ENCODE measurements at places on chromosomes 11 and 22.
A peak's percentile ranks its signal among the peaks of the same experiment; 100 is the strongest.

DNA sequence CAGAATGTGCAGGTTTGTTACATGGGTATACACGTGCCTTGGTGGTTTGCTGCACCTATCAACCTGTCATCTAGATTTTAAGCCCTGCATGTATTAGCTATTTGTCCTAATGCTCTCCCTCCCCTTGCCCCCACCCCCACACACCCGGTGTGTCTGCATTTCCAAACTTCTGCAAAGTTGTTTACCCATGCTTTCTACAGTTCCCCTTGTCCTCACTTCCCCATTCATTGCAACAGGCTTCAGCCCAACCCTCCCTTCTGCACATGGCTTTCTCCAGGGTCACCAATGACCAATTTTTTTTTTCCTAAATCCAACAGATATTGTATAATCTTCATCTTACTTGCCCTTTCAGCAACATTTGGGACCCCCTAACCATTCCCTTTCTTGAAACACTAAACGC, 32.0 kb upstream of the NUP50 start:
- H3K27me3 ChIP-seq: no peaks in the 10 kb centered on the region
- H3K4me3 ChIP-seq: no peak overlapping the region

DNA sequence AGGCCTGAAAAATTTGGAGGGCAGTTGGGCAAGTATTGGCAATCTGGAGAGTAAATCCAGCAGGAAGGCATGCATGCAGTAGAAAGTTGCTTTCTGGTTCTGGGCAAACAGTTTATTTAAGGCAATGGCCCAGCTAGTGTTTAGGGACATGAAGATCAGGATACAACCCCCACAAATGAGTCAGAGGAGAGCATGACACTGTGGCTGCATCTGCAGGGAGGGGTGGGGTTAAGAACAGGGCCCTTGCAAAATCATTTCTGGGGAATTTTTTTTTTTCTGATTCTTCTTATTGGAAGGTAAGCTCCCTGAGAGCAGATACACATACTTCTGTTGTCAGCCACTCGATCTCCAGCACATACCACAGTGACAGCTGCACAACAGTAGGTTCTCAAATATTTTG, 61.1 kb downstream of the FDX1 start:
- H3K27ac ChIP-seq: no peak overlapping the region
- no peaks in the 10 kb centered on the region for H3K27me3 ChIP-seq
- no peak overlapping the region for H3K4me3 ChIP-seq
- no peaks in the 10 kb centered on the region for H3K4me1 ChIP-seq
- DNase-seq: peak; percentile 21

- H3K36me3 ChIP-seq: no peaks in the 10 kb centered on the region
- peaks cover 7% of the 10 kb centered on the region for H3K4me1 ChIP-seq
- H3K4me3 ChIP-seq: no peak overlapping the region
- DNase-seq: no peak
Observed at GRCh38 chr11:91947215-91947820, 277.3 kb upstream of the FAT3 start.

DNA sequence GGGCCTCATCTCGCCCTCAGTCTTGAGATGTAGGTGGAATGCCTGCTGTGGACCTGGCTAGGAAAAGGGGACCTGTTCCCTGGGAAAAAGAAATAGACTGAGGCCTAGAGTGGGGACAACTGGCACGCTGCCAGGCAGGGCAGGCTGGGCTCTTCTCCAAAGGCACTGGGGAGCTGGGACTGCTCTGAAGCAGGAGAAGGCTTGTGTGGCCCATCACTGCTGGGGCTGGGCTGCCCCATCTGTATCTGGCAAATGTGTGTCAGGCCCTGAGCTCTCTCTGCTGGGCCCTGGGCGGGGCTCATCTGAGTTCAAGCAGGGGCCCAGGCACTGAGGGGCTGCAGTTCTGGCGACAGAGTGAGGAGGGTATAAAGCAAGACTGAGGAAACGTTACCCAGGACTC, 32.9 kb downstream of the ARVCF start:
- H3K27me3 ChIP-seq: no peaks in the 10 kb centered on the region
- peaks cover 23% of the 10 kb centered on the region for H3K4me1 ChIP-seq
- H3K27ac ChIP-seq: no peak overlapping the region
- no peak for DNase-seq
- H3K4me3 ChIP-seq: no peak overlapping the region

- H3K4me1 ChIP-seq: no peaks in the 10 kb centered on the region
- no peak overlapping the region for H3K4me3 ChIP-seq
- H3K27me3 ChIP-seq: no peaks in the 10 kb centered on the region
- H3K27ac ChIP-seq: no peak overlapping the region
- DNase-seq: no peak
Observed at GRCh38 chr22:28268171-28268570, 349.1 kb upstream of the PITPNB start.

GRCh38 chr11:26618441-26618840, 46.4 kb upstream of the MUC15 start:
- H3K4me3 ChIP-seq: no peak overlapping the region
- no peaks in the 10 kb centered on the region for H3K4me1 ChIP-seq
- no peak for DNase-seq
- no peaks in the 10 kb centered on the region for H3K36me3 ChIP-seq
- H3K27me3 ChIP-seq: no peaks in the 10 kb centered on the region

GRCh38 chr22:25564979-25565677, 653 bp downstream of the GRK3 start:
- no peaks in the 10 kb centered on the region for H3K36me3 ChIP-seq
- H3K27me3 ChIP-seq: no peaks in the 10 kb centered on the region
- peak overlapping the region; percentile 48 for H3K27ac ChIP-seq
- H3K4me3 ChIP-seq: peak overlapping the region; percentile 93

DNA sequence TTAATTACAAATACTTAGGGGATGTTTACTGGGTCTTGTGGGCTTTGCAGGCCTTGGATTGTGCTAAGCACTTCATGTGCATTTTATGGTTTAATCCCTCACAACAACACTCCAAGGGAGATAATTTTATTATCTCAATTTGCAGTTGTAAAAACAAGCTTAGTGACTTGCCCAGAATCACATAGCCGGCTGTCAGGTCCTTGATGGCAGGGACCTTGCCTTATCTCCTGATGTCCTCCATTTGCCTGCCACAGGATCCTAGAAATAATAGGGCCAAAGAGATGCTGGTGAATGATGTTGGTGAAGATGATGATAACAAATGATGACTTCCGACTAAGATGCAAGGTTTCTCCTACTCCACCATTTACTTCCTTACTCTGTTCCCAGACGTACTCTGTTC, 385.4 kb downstream of the TMEM135 start:
- H3K4me3 ChIP-seq: no peak overlapping the region
- no peak for DNase-seq
- no peaks in the 10 kb centered on the region for H3K27me3 ChIP-seq
- no peaks in the 10 kb centered on the region for H3K4me1 ChIP-seq
- H3K36me3 ChIP-seq: no peaks in the 10 kb centered on the region
- H3K27ac ChIP-seq: no peak overlapping the region

- DNase-seq: no peak
- no peak overlapping the region for H3K4me3 ChIP-seq
- H3K27ac ChIP-seq: peak overlapping the region; percentile 29
Observed at GRCh38 chr11:75330291-75330690, 21.2 kb downstream of the ARRB1 start.

- H3K36me3 ChIP-seq: no peaks in the 10 kb centered on the region
- no peak for DNase-seq
- no peak overlapping the region for H3K4me3 ChIP-seq
- H3K27ac ChIP-seq: no peak overlapping the region
- no peaks in the 10 kb centered on the region for H3K4me1 ChIP-seq
Observed at GRCh38 chr11:25981998-25982397, 349.9 kb upstream of the ANO3 start.

DNA sequence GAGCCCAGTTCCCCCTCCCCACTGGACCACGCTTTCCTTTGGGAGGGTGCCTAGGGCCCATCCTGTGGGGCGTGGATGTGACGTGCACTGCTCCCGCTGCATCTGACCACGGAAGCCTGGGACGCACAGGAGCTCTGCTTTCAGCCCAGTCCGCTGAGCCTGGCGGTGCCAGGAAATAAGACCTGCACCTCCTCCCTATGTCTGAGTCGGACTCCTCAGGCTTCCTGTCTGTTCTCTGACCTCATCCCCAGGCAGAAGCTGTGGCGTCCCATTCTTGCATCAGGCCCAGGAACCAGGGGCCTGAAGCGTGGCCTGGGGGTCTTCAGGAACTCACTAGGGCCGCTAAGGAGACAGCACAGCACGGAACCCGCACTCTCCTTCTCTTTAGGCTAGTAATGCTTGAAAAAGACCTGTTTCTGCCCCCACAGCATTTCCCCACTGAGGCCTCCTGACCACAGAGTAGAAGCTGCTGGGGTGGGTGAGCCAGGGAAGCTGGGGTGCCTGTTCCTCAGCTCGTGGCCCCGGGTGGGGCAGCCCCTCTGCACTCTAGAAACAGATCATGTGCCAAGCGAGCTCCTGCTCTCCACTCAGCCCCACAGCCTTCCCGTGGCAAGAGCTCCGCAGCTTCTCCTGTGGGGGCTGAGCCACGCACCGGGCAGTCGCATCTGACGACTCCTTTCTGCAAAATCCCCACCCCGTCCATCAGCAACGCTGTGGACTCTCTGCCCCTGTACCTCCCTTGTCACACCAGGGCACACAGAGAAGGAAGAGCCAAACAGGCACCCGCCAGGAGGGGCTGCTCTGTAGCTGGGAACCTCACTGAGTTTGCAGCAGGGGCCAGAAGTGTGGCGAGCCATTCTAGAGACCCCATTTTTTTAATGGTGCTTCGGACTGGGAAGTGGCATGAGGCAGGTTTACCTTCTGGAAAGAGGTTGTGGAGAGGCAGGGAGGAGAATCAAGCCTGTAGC, 22.6 kb downstream of the MOV10L1 start:
- no peak overlapping the region for H3K4me3 ChIP-seq
- H3K4me1 ChIP-seq: no peaks in the 10 kb centered on the region
- DNase-seq: no peak
- no peaks in the 10 kb centered on the region for H3K36me3 ChIP-seq
- no peak overlapping the region for H3K27ac ChIP-seq

- no peaks in the 10 kb centered on the region for H3K4me1 ChIP-seq
- H3K36me3 ChIP-seq: no peaks in the 10 kb centered on the region
- peak overlapping the region; percentile 29 for H3K27ac ChIP-seq
Observed at GRCh38 chr11:13207665-13208594, 69.7 kb upstream of the BMAL1 start.

DNA sequence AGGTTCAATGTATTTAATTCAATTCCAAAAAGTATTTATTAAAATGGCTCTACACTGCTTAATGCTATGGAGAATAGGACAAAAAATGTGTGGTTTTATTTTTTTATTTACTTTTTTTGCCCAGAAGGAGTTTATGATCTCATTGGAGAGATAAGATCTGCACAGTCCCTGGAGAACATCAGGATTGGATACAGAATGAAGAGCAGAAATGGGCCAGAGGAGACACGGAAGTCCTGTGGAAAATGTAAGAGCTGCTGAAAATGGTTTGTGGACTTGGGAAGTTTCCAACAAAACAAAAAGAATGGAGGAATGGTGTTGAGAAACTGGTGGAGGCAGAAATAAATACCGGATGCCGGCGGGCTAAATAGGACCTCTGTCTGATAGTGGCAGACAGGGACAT, 554.6 kb downstream of the OPCML start:
- H3K27me3 ChIP-seq: no peaks in the 10 kb centered on the region
- no peaks in the 10 kb centered on the region for H3K36me3 ChIP-seq
- no peaks in the 10 kb centered on the region for H3K4me1 ChIP-seq
- H3K27ac ChIP-seq: no peak overlapping the region

DNA sequence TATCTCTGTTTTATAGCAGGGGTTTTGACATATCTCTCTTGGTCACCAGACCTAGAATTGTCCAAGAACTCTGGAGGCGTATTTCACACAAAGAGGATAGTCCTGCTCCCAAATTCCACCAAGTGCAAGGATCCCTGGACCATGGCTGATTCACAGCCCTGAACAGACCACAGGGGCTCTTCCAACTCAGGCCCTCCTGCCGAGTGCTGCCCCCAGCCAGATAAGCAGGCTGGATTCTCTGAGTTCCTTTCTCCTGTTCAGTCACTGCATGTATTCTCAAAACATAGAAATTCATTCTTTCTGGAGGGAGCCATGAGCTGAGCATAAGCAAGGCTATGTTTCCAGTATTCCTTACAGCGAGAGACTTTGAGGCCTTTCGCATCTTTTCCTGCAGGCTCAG, 13.4 kb upstream of the PLEKHB1 start:
- H3K4me3 ChIP-seq: no peak overlapping the region
- no peaks in the 10 kb centered on the region for H3K36me3 ChIP-seq
- no peak overlapping the region for H3K27ac ChIP-seq
- H3K4me1 ChIP-seq: no peaks in the 10 kb centered on the region
- no peak for DNase-seq
- no peaks in the 10 kb centered on the region for H3K27me3 ChIP-seq

- no peaks in the 10 kb centered on the region for H3K27me3 ChIP-seq
- no peaks in the 10 kb centered on the region for H3K4me1 ChIP-seq
- DNase-seq: no peak
- H3K27ac ChIP-seq: no peak overlapping the region
- no peaks in the 10 kb centered on the region for H3K36me3 ChIP-seq
Observed at GRCh38 chr11:134097166-134097565, 28.3 kb downstream of the JAM3 start.

- no peak overlapping the region for H3K4me3 ChIP-seq
- DNase-seq: no peak
- H3K36me3 ChIP-seq: no peaks in the 10 kb centered on the region
- H3K27me3 ChIP-seq: no peaks in the 10 kb centered on the region
- no peak overlapping the region for H3K27ac ChIP-seq
Observed at GRCh38 chr11:1952806-1953482, 5.8 kb downstream of the MRPL23 start.

DNA sequence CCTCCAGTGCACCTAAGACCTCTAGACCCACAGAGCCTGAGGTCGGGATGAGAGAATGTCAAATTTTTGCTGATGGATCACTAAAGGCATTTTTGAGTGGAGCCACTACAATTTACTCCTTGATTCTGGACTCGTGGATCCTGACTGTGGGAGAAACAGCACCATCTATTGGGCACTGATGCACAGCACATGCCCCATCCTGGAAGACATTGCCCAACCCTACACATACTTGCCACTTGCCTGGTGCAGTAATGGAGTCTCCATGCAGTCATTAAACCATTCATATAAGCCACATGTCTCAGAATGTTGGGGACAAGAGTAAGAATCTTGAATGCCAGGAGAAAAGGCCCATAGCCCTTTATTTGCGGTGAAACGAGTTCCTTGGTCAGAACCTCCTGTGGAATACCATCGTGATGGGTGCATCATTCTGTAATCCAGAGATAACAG, 103.9 kb downstream of the GGTLC2 start:
- no peak overlapping the region for H3K27ac ChIP-seq
- no peak overlapping the region for H3K4me3 ChIP-seq
- peaks cover 8% of the 10 kb centered on the region for H3K4me1 ChIP-seq
- no peaks in the 10 kb centered on the region for H3K36me3 ChIP-seq
- peak; percentile 58 for DNase-seq
